Daoy (cell line): ENCODE measurements at places on chromosomes 3 and 15.
A peak's percentile ranks its signal among the peaks of the same experiment; 100 is the strongest.

- DNase-seq, result peak; percentile 23
Measured at GRCh38 chr3:189787632-189788031, 156.4 kb downstream of the TP63 start.

GRCh38 chr3:37825744-37826400, 35.8 kb upstream of the CTDSPL start:
- no peak for DNase-seq

GRCh38 chr3:160779040-160779439, 23.0 kb downstream of the PPM1L start:
- no peak for DNase-seq

DNA sequence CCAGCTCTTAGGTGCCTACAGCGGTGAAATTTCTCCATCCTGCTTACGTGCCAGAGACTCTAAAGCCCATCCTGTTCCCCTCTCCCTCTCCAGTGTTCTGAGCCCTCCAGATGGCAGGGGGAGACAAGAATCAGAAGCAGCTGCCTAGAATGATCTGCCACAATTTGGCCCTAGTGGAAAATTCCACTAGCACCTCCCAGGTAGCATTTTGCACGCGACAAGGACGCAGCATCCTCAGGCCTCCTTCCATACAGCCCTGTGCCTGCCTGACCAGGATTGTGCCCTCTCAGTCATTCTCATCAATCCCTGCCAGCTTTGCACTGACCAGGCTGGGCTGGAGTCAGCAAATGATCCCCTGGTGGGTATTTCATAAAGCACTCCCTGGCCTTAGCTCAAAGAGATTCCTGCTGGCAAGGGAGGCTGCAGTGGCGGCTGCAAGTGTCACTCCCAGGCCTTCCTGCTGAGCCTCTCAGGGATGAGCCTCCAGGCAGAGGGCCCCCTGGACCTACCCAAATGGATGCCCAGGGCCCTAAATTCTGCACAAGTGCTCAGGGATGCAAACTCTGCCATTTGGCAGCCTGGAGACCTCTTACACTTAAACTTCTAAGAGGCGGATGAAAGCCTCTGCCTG, 130.2 kb upstream of the ATP2B2 start:
- DNase-seq, result no peak

GRCh38 chr15:70091726-70092463, 5.8 kb downstream of the TLE3 start:
- DNase-seq, result peak; percentile 77

DNA sequence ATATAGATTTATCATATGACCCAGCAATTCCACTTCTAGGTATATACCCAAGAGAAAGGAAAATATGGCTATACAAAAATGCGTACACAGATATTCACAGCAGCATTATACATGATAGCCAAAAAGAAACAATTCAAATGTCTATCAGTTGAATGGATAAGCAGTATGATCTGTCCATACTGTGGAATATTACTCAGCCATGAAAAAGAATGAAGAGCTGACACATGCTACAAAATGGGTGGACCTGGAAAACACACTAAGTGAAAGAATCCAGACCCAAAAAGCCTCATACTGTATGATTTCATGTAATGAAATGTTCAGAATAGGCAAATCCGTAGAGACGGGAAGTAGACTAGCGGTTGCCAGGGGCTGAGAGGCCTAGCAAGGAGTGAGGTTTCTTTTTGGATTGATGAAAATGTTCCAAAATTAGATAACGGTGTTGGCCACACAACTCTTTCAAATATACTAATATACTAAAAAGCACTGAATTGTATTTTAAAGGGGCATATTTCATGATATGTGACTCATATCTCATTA, 33.4 kb downstream of the FGD5 start:
- no peak for DNase-seq

DNA sequence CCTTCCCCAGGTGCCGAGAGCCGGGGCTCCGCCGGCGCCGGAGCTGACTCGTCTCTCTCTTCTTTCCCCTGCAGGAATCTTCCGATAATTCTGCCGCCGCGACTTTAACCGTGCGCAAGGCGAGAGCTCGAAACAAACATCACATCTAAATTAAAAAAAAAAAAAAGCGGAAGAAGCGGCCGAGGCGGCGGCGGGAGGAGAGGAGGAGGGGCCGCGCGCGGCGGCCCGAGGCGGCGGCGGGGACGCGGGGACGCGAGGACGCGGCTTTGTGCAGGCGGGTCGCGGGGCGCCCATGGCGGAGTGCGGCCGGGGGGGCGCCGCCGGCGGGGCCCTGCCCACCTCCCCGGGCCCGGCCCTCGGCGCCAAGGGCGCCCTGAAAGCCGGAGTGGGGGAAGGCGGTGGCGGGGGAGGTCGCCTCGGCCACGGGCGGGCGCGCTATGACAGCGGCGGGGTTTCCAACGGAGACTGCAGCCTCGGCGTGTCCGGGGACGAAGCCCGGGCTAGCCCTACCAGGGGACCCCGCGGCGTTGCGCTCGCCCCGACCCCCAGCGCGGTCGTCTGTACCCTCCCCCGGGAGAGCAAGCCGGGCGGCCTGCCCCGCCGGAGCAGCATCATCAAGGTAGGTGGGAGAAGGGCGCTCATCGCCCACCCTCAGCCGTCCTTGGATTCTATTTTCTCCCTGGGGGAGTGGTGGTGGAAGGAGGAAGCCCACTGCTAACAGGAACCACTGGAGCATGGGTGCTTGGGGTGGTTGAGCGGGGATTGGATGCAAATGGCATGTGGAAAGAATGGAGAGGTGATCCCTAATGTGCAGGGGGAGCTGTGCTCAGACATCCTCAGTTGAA, at the start of gene PLCL2:
TSS of gene PLCL2 (plus strand) at position 208 of the 845 bp plus-strand sequence. CDS start at position 293, 85 bp downstream.
- peak; percentile 41 for DNase-seq

GRCh38 chr15:43516801-43517353, 531 bp upstream of the MAP1A start:
- no peak for DNase-seq

GRCh38 chr3:153138276-153139210, 23.5 kb upstream of the RAP2B start:
- peak; percentile 97 for DNase-seq

DNA sequence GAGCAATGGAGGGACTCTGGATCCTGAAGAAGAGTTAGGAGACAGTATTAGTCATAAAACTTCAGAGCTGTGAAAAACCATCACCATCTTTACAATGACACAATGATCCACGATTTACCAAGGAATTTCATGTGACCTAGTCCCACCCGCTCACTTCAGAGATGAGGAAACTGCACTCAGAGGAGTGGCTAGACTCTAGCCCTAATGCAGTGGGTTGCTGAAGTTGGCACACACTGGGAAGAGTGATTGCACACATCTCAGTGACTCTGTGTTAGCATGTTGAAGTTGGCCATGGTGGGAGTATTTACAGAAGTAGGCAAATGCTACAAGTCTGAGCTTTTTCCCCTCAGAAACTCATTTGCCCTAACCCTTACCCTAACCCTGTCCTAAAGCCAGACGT, 35.2 kb upstream of the SPATA12 start:
- no peak for DNase-seq

DNA sequence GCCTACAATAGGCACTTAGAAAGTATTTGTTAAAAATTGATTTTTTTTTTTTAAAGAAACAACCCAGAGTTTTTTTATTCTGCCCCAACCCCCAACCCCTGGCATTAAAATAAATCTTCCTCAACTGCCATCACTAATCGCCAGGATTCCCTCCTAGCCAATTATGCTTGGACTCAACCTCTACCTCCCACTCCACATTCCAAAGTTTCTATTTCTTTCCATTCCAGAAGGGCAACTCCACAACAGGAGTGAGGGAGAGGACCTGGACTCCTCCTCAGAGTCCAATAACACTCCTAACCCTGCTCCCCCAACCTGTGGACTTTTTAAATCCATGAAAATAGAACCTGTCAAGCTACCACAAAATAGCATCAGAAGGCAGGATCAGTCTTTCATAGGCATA, 99.4 kb downstream of the ADAMTS9 start:
- DNase-seq, result no peak

DNA sequence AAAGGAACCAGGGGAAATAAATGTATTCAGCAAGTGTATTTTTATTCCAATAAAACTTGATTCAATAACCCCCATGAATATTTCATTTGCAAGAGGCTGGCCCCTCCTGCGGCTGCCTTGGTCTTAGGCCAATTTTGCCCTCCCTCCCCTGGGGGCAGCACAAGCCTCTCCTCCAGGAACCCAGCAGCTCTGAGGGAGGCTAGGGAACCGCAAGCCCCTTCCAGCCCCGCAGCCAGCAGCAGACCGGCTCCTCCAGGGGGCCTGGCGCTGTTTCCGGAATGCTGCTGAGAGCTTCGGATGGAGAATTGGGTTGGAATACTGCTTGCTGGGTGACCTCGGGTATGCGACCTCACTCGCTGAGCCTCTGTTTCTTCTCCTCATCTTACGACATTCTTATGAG, 150.1 kb downstream of the RAB11A start:
- DNase-seq, result no peak

- no peak for DNase-seq
Measured at GRCh38 chr15:67670647-67671305, 128.3 kb downstream of the MAP2K5 start.

GRCh38 chr15:88804257-88804656, 1.0 kb downstream of the ACAN start:
- no peak for DNase-seq

DNA sequence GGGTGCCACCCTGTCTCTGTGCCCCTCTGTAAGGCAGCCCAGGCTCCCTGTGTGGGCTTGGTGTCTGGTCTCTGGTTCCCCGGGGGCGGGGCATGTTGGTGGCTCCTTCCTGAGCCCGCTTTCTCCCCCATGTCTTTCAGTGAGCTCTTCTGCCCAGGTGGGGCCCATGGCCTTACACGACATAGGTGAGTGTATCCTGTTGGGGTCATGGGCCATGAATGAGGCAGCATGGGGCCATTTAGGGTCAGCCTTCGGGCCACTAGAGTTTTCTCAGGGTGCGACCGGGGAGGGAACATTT, 195.1 kb downstream of the UBE3A start:
- no peak for DNase-seq

DNA sequence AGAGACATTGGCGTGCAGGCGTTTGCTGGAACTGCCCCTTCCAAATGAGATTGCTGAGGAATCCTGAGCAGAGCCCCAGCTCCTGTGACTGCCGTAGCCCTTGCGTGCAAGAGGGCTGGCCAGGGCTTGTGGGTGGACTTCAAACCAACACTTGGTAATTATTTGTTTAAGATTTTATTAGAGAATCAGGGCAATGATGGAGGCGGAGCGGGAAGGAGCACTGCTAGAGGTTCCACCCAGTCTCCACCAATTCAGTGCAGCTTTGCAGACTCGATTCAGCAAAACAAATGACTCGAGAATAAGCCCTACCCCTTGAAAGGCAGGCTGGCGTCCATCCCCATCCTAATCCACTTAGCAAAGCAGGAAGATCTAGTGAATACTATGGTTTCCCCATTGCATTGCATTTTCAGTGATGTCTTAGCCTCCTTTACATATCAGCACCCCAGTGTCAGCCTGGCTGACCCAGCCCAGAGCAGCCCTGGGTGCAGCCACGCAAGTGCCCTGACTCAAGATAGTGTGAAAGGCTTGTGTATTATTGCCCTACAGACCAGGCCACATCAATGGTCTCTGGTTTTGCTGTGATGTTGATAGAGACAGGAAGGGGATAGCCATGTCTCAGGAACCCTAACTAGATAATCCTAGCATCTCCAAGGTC, 26.0 kb downstream of the GLDN start:
- DNase-seq, result peak; percentile 57

- DNase-seq, result peak; percentile 9
Measured at GRCh38 chr15:34701536-34701935, 53.3 kb downstream of the GJD2 start.

GRCh38 chr3:195111319-195111705, 159.6 kb downstream of the XXYLT1 start:
- no peak for DNase-seq
